ENCODE measurements at places on chromosomes 1 and 21.

- no peak for DNase-seq
These were observed 67.0 kb downstream of the RGS18 start for GRCh38 chr1:192225266-192225665.

- DNase-seq = no peak
These were observed 8.8 kb upstream of the PLXNA2 start for GRCh38 chr1:208252836-208253576.

- no peak for DNase-seq
These were observed 114.5 kb downstream of the OMA1 start for GRCh38 chr1:58431901-58432620.

DNA sequence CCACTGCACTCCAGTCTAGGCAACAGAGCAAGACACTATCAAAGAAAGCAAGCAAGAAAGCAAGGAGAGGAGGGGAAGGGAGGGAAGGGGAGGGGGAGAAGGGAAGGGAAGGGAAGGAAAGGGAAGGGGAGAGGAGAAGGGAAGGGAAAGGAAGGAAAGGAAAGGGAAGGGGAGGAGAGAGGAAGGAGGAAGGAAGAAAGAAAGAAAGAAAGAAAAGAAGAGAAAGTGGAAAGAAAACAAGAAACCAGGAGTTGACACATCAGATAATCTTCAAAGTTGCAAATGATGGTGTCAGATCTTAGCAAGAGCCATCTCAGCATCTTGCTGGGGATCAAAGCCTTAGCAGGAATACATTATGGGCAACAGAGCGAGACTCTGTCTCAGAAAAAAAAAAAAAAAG lies 14.9 kb upstream of the CDA start:
- no peak for DNase-seq

- no peak for DNase-seq
These were observed 91.9 kb downstream of the PLD5 start for GRCh38 chr1:242432491-242433095.

- DNase-seq = no peak
These were observed 13.6 kb upstream of the LAMTOR5 start for GRCh38 chr1:110420874-110421793.

DNA sequence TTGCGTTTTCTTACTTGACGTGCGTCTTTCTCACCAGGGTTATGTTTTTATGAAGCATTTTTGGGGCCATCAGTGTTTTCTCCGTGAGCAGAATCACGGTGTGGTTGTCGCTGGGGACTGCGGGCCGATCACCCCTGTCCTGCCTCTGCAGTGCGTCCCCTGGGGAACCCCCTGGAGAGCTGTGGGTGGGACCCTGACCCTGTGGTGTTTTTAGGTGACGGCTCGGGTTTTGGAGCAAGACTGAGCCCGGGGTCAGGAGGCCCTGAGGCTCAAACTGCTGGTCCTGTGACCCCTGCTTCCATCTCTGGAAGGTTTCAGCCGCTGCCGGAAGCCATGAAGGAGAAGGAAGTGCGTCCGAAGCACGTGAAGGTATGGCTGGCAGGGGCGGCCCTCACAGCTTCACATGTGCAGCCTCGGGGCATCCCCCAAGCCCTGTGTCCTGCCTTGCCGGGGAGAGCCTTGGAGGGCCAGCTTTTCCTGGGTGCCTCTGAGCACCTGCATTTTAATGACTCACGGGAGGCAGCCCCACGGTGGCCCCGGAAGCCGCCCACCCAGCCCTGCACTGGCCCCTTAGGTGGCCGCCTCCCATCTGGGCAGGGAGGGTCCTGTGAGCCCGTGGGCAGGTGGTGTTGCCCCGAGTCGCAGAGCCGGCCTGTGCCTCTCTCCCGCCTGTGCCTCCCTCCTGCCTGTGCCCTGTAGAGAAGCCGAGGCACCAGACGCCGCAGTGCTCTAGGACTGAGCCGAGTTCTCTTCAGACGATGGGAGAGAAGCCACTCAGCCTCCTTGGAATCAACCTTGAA lies 36.7 kb upstream of the DIP2A start:
- no peak for DNase-seq

- DNase-seq = no peak
These were observed 2.9 kb downstream of the LHX9 start for GRCh38 chr1:197920067-197920396.

DNA sequence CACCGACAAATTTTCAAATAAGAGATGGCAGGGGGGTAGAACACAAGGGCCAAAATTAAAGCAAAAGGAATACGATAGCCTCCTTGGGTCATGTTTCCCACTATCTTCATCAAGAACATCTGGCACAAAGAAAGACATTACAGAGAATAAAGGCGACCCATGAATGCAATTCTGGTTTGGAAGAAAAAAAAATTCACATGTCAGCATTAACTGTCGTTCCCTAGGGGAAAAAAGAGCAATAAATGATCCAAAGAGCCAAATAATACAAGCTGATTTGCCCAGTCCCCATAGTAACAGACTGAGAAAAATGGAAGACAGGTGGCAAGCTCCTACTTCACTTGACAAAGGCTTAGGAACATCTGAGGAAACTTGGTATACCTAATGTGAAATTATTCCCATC lies 4.5 kb downstream of the STIL start:
- DNase-seq = no peak

DNA sequence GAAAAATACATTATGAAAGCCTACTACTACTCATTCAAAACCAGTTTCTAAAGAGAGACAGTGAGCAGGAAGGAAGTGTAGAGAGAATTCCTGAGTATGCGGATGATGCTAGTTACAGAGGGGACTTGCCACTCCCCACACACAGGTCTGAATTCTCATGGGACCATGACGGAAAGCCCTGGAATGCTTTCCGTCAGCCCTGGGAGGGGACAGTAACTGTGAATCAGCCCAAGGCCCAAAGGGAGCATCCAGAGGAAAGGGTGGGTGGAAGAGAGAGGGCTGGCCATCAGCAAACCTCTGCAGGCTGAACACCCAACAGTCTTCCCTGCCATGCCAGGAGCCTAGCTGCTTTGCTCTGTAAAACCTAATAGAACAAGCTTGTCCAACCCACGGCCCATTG lies 36.4 kb downstream of the RCSD1 start:
- peak; percentile 78 for DNase-seq

DNA sequence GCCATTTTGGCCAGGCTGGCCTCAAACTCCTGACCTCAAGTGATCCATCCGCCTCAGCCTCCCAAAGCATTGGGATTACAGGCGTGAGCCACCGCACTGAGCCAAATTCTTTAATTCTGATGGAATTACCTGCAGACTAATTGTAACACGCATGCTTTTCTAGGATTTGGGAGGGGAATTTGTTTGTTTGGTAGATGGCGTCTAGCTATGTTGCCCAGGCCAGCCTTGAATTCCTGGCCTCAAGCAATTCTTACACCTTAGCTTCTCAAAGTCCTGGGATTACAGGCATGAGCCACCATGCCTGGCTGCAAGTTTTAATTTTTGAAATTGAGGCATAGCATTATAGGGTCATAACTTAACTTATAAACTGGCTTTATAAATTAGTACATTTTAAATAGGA lies 18.6 kb downstream of the RTCA start:
- DNase-seq = no peak

- no peak for DNase-seq
These were observed 14.4 kb upstream of the FNBP1L start for GRCh38 chr1:93433407-93433961.

DNA sequence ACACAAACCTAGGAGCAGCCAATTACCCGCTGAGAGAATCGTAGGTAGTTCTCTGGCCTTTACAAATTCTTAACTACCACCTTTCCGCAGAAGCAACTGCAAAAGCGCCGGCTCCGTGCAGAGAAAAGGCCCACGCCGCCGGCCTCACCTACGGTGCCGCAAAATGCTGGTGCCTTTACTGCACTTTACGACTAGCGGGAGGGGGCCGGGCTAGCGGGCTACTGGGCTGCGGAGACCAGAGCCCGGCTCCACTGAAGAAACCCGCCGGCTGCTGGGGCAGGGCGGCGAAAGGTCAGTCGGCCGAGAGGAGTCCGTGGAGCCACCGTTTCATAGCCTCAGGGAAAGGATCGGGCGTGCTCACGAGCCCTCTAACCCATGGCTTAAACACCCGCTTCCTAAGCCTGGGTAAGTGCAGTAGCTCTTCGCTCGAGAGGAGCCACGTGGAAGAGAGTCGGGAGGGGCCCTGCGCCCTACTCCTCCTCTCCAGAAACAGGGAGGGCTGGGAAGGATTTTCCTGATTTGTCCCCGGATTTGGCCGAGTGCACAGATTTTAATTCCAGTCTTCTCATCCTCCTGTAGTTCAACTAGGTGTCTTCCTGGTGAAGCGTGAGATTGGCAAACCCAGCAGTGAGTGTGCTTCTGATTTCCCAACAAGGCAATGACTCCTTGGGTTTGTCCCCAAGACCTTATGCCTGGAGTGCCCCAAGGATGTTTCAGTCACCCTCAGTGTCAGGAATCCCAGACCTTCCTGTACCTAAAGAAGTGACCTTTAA lies at the start of gene DPH5:
Gene DPH5, minus strand, starts transcription at position 128 of the 773 bp plus-strand sequence. CDS start 341 bp downstream, outside the sequence.
- peak; percentile 59 for DNase-seq

GRCh38 chr21:46570631-46571030 lies 34.3 kb downstream of the S100B start:
- DNase-seq = no peak

- no peak for DNase-seq
These were observed 40.4 kb upstream of the RPL11 start for GRCh38 chr1:23651069-23651808.

DNA sequence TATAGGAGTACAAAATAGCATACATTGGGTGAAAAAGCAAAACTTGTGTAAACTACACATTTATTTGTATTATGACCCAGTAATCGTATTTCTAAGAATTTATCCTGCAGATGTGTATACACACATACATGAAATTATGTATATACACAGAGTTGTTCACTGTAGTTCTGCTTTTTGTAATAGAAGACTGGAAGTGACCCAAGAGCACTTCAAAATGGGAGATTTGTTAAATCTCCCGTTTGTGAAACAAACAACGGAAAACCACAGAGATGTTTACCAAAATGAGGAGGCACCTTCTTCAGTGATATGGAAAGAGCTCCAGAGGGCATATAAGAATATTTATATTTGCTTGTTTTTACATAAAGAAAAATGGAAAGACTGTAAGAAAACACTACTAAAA lies 18.0 kb upstream of the MNDA start:
- no peak for DNase-seq

DNA sequence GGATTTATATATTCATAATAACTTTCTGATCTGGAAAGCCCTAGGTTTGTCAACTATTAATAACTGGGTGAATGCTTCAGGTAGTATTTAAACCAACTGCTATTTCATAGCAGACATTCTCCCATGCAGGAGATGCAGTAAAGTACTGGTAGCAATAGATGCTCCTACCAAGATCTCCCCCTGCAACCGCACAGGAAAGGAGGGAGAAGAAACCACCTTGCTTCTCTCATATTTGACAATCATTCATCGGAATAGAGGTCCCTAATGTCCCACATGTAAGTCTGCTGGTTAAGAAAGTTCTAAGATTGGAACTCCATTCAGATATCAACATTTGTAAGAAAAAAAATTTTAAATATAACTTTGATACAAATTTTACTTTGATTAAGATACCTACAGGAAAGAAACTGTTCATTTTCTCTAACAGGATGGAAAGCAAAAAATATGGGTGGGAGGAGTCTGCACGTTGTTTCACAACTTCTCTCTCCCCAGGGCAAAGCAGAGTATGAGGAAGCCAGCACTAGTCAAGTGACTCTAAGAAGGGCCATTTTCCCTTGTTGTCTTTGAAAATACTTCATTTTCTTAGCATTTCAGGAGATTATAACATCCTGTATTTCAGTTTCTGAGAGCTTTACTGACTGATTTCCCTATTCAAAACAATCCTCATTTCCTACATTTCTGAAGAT lies at the start of gene PYHIN1:
Gene PYHIN1, plus strand, starts transcription at position 498 of the 683 bp plus-strand sequence. CDS start 5,359 bp downstream, outside the sequence.
- no peak for DNase-seq

DNA sequence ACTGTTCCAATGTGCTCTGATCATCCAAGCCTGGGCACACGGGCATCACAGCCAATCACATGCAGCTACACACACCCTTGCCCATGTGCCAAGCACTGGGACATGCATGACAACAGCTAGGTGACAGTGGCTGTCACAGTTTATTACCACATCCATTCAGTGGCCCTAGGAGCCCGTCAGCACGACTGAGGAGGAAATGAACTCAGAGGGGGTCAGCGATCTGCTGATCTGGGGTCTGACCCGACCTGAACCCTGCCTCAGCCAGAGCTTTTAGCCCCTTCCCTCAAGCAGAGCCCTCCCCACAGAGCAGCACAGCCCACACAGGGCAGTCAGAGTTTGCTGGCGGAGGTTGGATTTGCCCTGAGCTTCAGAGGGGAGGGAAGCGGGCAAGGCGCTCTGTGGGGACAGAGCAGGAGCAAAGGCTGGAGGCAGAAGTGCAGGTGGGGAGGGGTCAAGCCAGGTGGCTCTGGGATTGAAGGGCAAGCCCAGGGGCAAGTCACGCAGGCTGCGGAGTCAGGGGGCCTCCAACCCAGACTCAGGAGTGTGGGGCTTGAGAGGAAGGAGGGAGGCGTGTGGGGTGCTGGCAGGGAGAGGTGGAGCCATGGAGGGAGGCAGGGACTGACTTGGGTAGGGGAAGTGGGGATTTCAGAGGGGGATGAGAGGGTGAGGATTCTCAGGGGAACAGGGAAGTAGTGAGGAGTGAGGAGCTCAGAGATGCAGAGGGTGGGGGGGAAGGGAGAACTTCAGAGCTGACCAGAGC lies 10.4 kb downstream of the SH3BGRL3 start:
- no peak for DNase-seq

GRCh38 chr1:228270032-228270431 lies 62.2 kb downstream of the OBSCN start:
- DNase-seq = peak; percentile 33

DNA sequence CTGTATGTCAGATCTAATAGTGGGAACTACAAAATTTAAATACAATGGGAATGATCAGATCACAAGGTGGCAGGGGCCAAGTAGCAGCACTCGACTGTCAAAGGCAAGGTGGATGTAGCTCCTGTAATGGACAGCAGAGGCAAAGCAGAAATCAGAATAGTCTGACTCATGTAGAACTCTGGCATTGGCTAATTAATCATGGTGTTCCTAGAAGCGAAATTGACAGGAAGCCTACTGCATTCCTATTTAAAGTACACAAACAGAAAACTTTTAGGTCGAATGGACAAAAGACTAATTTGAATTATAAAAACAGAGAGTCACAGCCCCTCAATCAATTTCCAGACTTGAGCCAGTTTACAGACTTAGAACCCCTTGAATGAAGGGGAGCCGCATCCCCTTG lies 17.4 kb upstream of the IL12RB2 start:
- no peak for DNase-seq

DNA sequence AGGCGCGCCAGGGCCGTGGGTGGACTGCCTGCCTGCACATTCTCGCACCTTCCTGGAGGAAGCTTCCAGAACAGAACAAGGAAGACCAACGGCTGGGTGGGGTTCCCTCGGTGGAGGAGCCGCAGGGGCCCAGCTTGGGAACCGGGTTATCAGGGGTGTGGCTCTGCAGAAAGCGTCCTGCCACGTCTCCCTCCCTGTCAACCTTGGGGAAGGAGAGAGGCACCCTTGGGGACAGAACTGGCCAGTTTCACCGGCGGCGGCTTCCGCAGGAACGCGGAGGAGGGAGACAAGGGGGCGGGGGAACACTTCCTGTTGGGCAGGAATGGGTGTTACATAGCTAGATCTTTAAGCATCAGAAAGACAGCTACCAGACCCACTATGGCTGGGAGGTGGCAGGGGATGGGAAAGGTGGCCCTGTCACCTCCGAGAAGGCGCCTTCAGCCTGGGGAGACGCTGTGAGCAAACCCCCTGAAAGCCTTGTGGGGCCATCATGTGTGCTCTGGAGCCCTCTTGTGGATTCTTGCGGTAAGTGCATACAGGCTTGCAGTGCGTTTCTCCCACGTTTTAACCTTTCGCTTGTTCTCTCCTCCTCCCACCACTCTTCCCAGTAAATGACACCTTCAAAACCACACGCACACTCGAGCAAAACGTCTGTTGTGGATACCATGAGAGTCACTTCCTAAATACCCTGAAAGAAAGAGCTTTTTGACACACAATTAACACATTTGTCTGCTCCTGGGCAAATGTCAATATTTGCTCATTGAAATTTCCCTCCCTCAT lies 3.8 kb upstream of the PLEKHA6 start:
- peak; percentile 49 for DNase-seq

Data from HS-5 (cell line).